Naive B cell (primary cell): ENCODE measurements at places on chromosomes 7 and 10.

DNA sequence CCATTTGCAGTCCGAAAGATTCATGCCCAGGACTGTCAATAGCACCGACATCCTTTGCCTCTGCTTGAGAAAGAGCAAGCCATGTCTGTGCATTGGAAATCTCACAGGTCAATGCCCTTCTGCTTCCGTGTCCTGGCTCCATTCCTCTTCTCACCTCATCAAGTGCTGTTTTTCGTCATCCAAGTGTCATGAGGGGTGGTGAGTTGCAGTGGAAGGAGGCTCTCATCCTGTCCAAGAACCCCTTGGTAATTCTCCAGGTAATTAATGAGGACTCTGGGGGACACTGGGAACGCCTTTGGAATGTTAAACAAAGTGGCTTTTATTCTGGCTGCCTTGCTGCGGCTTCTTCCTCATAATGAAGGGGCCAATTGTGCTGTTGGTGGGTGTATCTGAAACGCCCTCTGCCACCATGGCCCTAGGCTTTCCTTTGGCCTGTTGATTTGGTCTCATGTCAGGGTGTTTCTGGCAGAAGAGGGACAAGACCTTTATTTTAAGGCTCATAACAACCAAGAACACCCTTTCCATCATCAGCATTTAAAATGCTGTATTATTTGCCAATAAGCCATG lies 57.7 kb downstream of the PPP1R3C start:
- no peak for DNase-seq

- DNase-seq: no peak
Measured at GRCh38 chr7:50156706-50157105, 63.7 kb upstream of the ZPBP start.

DNA sequence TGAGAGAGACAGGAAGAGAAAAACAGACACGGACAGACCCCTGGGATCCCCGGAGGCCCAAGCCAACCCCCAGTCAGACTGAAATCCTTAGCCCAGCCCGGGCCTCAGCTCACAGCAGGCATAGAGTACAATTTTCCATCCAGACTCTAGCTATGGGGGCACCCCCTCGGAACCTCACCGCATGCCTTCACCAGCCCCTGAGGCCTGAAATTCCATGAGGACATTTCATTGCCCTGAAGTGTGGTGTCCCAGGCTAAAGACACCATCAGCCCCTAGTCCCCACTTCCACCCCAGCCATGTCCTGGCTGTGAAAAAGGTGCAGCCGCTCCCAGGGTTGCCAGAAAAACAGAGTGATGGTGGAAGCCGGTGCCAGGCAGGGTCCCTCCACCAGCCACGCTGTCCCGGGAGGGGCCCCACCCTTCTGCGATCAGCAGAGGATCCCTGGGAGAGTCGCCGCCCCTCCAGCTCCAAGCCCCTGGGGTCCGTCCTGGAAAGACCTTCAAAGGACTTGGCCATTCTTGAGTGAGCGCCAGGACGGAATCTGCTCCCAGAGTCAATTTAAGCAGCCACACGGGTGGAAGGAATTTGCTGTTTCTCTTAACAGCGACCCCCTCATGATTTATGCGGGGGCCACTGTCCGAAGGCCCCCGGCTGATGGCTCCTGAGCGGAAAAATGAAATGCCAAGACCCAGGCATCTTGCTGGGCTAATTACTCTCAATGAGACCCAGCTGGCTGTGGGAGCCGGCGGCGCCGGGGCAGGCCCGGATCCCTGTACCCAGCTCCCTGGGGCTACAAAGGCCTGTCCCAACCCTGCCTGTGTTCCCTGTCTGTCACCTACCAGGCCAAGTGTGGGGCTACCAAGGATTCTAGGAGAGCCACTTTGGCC lies 23.2 kb downstream of the MYL10 start:
- no peak for DNase-seq

DNA sequence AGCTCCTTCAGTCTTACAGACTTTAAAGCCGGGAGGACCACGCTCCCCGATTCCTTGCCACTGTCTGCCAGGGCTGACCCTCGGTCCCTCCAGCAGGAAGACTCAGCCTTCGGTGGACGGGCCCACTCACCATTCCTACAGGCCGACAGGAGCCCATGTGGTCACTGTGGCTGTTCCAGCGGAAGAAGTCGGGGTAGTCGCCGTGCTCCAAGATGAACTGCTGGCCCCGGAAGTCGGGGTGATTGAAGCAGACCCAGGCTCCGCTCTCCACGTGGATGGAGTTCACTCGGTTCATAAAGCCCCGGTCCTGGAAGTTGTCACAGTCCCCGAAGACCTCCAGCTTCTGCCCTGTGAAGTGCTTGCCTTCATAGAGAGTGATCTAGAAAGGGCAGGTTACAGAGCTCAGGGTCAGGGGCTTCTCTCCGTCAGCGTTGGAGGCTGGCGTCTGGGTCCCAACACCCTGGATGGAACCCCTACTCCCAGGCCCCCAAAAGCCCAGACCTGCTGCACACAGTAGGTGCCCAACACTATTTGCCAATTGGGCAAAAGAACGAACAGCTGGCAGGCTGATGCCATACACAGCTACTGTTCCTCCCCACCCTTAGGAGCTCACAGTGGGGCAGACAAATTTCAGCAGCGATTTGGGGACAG lies 1.9 kb downstream of the CRYGN start:
- no peak for DNase-seq

- no peak for DNase-seq
Measured at GRCh38 chr10:15795036-15795792, 65.1 kb downstream of the MINDY3 start.

- DNase-seq: no peak
Measured at GRCh38 chr10:22054961-22055360, 51.4 kb upstream of the DNAJC1 start.

GRCh38 chr7:24786941-24787340 lies 29.7 kb upstream of the GSDME start:
- no peak for DNase-seq

DNA sequence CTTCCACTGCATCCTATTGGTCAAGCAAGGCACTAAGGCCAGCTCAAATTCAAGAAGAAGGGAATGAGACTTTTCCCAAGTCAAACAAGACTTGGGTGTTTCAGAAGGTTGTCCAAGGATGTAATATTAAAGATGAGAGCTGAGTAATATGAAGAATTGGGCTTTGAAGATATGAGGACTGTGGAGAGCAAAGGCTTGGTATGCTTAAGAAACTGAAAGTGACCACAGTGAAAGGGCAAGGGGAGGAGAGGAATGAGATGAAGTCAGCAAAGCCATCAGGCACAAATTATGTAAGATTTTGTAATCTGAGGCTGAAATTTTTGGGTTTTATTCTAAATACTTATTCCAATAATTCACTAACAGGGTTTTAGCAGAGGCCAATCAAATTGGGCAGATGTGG lies 38.6 kb upstream of the NPY start:
- DNase-seq: no peak

GRCh38 chr10:43114743-43115611 lies 23.3 kb upstream of the CSGALNACT2 start:
- no peak for DNase-seq

DNA sequence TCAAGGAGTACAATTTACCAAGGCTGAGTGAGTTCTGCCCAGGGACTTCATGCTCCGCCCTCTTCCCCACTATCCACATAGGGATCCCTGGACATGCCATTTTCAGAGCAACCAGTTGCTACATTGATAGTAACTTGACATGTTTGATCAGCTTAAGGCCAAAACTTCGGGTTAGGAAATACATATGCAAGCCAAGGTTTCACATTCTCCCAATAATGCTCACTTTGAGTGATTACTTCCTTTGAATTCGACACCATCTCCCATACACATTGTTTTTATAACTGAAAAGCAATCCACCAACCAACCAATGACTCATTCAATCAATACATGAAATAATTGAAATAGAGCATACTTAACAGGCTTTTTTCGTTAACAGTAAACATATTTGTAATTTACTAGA lies 137.9 kb downstream of the GLI3 start:
- no peak for DNase-seq

DNA sequence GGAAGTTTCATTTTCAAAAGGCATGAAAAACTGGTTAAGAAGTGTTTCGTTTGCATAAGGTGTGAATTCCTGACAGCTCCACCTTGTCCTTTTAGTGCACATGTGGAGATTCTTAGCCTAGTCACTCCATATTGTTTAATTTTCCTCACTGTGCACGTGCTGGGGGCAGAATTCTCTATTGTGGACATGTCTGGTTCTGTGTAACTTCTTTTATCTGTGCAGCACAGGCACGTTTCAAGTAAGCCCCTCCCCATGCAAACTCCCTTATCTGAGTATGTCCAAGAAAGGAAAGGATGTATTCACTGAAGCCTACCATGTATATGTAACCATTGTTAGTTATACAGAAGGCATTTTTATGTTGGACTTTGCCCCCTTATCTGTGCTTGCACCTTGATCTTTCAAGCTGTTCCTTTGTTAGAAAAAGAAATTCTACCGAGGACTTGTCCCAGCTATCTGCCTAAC lies 1346.3 kb downstream of the REEP3 start:
- no peak for DNase-seq

DNA sequence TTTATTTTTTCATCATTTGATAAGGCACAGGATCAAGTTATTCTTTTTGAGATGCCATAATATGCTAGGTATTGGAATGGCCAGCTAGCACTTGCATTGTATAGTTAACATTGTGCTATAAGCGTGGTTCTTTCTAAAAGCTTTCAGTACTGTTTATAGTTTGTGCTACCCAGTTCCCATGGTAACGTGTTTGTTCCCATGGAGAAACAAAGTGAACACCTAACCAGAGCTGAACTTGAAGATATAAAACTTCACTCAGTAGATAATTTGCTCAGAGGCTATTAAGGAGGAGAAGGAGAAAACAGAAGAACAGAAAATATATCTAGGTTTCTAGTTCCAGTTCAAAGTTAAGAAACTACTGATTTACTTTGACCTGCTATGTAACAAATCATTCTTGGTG lies 23.6 kb upstream of the ITGB8 start:
- DNase-seq: no peak

- no peak for DNase-seq
Measured at GRCh38 chr10:6070660-6071059, 8.5 kb upstream of the IL2RA start.

- DNase-seq: no peak
Measured at GRCh38 chr10:101011517-101012423, 12.2 kb downstream of the LZTS2 start.

DNA sequence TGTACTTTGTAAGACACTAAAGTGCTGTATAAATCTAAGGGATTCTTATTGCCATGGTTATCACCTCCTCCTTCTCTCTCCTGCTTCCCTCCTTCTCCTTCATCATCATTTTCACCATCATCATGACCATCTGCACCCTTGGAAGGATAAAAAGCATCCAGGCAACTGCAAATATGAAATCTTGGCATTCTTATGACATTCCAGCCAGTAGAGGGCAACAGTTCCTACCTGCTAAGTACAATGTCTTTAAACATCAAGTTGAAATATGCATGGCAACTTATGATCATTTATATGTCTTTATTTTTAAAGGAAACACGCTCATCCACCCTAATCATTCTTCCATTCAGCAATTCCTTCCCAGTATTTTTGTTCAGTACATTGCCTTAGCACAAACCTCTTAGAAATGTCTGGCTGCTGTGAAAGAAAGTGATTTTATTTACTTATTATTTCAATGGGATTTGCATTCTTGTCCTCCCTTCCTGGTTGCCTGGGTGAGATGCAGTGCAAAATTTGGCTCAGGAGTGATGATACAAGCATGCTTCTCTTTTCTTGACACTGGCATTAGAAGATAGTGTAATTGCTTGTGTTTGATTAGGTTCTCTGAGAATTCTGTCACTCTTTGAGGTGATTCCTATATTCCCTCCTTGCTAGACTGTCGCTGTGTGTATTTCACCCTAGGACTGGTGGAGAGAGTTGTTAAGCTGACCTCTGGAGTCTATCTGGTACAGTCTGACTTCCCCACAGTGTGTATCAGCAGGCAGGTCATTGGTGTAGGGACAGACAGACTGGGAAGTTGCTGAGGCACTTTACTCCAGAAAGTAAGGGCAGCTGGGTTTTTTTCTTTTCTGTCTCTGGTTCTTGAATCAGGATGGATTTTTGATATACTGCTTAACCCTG lies 188.5 kb upstream of the BMPER start:
- no peak for DNase-seq

DNA sequence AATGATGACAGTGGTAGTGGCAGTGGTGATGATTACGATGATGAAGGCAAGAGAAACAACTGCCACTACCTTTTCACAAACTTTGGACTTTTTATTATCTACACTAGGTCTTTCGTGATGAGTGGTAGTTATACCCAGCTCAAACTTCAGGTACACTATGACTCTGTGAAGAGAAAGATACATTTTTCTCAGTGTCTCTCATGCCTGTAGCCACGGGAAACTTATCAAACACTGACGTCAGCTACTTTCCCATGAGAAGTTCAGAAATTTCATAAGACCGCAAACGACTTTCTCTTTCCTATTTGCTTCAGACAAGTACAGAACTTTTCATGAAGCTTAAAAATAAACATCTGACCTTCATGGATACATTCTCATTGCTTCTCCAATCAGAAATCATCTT lies 57.0 kb downstream of the CALD1 start:
- DNase-seq: no peak

- no peak for DNase-seq
Measured at GRCh38 chr7:149866139-149866778, 7.5 kb upstream of the ATP6V0E2 start.

DNA sequence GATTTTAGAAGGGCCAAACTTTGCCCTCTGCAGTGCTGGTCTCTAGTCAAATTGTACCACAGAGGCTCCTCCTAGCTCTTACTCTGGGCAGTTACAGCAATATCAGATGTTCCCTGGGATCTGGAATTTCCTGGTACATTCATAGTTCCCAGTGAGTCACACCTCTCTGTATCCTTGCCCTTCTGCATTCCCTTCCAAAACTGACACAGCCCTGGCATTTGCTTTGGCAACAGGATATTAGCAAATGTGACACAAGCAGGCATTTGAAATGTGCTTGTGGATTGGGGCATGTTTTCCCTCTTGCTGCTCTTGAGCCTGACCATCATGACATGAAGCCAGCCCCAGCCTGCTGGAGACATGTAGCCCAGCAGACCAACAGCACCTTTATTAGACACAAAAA lies 284.7 kb upstream of the AKR1E2 start:
- DNase-seq: no peak

DNA sequence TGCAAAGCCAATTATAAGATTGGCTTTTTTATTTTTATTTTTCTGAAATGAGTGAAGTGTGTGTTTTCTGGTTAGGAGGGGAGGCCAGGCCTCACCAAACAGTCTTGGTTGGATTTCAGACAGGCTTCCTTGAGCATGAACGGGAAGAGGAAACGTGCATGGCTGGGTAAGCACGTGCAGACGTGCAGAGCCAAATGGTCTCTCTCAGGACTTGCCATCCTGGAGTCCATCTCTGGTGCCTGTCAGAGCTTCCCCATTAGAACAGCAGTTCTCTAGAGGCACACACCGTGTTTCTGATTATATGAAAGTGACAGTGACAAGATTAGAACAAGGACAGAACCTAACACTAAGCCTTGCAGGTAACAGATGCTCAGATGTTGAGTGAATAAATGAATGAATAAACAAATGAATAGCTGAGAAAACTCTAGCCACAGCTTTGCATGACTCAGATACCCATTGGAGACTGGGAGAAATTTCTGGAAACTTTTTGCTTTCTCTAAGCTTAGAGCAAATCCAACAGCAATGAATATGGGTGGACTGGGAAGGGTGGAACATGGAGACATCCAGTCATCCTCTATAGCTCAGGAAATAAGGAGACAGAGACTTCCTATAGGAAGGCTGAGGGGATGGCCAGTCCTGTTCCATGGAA lies 11.8 kb upstream of the CALD1 start:
- peak; percentile 34 for DNase-seq

GRCh38 chr7:105826143-105826542 lies 50.3 kb downstream of the ATXN7L1 start:
- no peak for DNase-seq

GRCh38 chr7:13197501-13197900 lies 510.1 kb downstream of the ARL4A start:
- no peak for DNase-seq

- DNase-seq: no peak
Measured at GRCh38 chr10:118259288-118259906, 82.7 kb downstream of the FAM204A start.
